ENCODE measurements at places on chromosomes 2 and 18.

DNA sequence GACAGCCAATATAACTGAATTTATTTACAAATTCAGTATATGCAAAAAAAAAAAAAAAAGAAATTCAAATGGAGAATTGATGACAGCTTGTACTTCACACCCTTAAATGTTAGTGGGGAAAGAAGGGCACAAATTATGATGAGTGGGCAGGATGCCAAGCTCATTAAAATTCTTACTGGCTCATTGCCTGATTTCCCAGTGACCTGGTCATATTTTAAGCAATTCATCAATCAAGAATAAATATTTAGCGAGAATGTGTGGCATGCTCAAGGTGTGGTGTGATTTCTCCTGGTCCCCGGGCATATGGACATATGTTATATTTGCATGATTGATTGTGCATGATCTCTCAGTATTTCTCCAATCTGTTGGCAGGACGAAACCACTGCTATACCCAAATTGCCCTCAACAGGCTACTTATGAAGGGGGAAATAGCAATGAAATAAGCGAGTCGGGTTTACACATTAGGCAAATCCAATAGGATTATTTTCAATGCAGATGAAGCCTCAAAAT is 883.0 kb downstream of the LRRTM4 start:
- no peak for DNase-seq

GRCh38 chr18:2293109-2293839 is 278.0 kb downstream of the METTL4 start:
- DNase-seq, result no peak

GRCh38 chr2:223989856-223990232 is 32.6 kb downstream of the MRPL44 start:
- no peak for DNase-seq

- no peak for DNase-seq
These were observed 55.1 kb upstream of the GCFC2 start for GRCh38 chr2:75765798-75766197.

- DNase-seq, result no peak
These were observed 244.7 kb downstream of the NDUFA10 start for GRCh38 chr2:239780236-239780994.

All from progenitor cell of endocrine pancreas (in vitro differentiated cells).